AG09319 (cell line): ENCODE measurements at places on chromosomes 2 and 18.
A peak's percentile ranks its signal among the peaks of the same experiment; 100 is the strongest.

DNA sequence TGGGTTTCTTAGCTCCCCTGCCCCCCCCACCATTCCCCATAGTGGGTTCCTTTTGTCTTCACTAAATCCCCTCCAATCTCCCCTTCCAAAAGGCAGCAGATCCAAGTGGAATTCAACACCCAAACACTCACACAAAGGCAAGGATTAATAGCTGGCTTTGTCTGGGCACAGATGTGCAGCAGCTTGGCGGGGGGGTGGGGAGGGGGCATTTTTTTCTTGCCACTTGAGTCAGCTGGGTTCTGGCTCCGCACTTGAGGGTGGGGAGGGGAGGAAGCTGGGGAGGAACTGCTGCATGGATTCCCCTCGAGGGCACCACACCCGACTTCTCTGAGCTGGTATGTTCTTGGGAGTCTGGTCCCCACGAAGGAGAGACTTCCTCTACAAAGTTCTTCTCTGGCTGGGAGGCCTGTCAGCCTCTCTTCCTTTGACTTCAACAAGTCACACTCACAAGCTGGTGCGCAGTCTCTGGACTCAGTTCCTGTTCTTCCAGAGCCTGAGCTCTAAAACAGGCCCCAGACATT lies 36.0 kb downstream of the SERTAD2 start:
- no peak for DNase-seq

GRCh38 chr2:113376253-113376912 lies 61.1 kb upstream of the ZNG1B start:
- DNase-seq = no peak

DNA sequence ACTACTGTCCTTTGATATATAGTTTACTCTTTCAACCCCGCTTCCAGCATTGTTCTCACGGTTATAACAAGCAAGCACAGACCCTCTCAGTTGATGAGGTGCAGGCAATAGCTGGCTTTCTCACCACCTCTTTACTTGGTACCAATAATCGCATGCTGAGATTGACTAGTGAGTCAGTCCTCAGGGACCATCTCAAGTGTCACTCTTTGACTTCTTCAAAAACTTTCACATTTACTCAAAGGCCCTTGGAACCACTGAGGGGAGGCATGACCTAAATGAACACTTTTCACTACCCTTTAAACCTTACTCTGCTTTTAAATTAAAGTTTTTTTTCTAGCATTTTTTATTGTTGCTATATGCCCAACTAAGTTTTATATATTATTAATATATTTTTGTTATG lies 101.8 kb downstream of the DAW1 start:
- DNase-seq = no peak

DNA sequence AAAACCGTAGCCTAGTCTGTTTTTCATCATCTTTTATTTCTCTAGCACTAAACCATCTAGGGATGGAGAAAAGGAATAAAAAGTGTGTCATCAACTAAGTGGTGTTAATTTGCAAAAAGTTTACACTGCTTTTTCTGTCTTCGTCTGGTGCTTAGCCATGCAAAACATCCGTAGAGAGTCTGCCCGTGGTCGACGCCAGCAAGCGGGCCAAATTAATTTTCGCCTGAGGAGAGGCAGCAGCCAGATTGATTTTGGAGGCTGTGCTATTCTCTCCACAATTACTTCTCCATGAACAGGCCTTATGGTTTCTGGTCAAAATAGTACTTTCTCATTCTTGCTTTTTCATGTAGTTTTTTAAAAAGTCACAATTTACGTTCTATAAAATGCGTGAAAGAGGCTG lies 46.3 kb downstream of the TNFRSF11A start:
- no peak for DNase-seq

DNA sequence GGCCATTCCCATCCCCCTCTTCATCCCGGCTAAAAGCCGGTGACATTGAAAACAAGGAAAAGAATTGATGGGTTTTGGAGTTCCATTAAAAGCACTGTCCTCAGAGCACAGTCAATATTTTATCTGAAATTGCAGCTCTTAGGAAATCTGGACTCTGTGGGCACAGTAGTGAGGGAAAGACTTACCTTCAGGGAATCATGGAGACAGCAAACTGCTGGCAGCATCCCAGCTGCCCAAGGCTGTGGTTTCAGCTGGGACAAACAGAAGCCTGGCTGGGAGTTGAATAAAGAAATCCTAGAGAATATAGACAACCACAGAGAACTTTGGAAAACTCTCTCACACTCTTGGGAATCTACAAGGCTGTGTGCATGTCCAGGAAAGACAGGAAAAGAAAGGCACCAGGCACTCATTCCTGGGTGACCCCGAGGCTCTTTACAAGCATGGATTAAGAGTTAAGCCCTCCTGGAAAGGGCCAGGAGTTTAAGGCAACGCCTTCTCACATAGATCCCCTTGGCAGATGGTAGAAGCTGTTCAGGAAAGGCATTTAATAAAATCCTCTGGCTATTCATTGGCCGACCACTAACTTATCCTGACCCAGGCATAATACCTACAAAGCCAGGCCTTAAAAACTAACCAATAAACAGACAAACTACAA lies 255.1 kb downstream of the MYT1L start:
- no peak for DNase-seq

DNA sequence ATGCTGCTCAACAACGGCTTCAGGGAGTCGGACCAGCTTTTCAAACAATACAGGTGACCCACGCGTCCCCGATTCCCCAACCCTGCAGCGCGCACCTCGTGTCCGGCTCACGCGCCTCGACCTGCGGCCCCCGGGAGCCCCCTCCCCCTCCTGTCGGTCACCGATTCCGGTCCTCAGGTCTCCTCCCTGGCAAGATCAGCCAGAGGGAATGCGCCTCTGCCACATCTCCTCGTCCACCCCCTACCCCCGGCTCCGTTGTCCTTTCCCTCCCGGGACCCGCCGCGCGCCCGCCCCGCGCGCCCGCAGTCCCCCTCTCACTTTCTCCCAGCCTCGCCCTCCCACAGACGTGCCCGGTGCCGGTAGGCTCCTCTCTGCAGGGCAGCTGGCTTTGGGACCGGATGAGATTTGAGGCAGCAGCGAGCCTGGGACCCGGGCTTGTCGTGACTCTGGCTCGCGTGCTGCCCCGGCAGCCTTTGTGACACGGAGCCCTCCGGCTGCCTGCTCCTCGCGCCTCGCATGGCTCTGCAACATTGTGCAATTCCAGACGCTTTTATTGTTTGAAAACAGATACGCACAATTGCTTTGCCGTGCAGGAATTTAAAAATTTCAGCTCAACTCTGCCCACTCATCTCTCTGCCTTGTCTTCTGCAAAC lies 558 bp downstream of the TTC39C start:
- DNase-seq = peak; percentile 93

GRCh38 chr2:2024751-2025481 lies 280.6 kb upstream of the PXDN start:
- no peak for DNase-seq

- no peak for DNase-seq
Observed at GRCh38 chr2:69020496-69021426, 7.8 kb downstream of the ANTXR1 start.

DNA sequence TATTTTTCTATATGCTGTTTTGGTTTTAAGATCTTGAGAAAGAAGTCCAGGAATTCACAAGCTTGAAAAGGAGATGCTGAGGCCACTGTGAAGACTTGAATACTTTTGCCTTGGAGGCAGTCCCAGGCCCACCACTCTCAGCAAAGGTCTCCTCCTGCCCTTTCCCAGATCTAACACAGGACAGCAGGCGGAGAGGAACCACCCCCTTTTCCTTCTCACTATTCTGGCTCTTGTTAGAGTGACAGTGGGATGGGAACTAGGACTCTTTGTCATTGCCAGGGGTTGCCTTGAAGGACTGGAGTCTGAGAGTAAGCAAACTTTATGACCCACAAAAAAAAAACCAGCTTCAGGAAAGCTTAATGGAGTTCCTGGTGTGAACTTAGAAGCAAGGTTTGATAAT lies 54.7 kb downstream of the E2F6 start:
- no peak for DNase-seq

GRCh38 chr18:65124633-65125032 lies 626.2 kb upstream of the CDH7 start:
- DNase-seq = no peak

- peak; percentile 83 for DNase-seq
Observed at GRCh38 chr2:85785027-85785822, 31.4 kb downstream of the ATOH8 start.

GRCh38 chr2:2848621-2849333 lies 517.7 kb upstream of the MYT1L start:
- no peak for DNase-seq

DNA sequence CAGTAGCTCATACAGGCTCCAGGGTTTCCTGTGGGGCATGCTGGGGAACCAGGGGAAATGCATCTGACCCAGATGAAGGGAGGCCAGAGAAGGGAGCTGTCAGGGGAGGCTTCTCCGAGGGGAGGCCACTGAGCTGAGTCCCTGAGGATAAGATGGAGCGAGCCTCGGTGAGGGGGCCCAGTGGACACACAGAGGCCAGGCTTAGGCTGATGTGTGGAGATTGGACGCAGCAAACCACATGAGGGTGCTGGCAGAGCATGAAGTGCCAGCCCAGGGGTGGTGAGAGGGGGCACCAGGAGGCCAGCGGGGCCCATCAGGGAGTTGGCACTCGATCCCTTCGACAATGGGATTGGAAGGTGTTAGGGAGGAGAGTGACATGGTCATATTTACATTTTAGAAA lies 235.0 kb downstream of the KLHL29 start:
- DNase-seq = no peak
